ENCODE measurements at places on chromosomes 5 and 9.
A peak's percentile ranks its signal among the peaks of the same experiment; 100 is the strongest.

GRCh38 chr5:1788200-1788599 is 11.4 kb downstream of the MRPL36 start:
- no peak for DNase-seq

DNA sequence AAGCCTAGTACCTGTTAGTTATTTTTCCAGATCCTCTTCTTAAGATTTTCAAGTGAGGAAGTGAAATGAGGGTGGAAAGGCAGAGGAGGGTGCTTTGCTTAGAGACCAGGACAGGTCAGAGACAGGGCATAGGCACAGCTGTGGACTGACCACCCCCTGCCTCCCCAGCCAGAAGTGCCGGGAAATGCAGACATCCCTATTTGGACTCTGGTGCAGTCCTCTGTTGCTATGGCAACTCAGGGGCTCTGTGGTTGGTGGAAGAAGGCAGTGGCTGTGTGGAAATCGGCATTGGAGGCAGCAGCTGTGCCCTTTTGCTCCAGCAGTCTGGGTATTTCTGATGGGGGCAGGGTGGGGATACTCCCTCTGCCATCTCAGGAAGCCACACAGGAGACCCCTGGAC is 43.3 kb upstream of the NDFIP1 start:
- no peak for DNase-seq

DNA sequence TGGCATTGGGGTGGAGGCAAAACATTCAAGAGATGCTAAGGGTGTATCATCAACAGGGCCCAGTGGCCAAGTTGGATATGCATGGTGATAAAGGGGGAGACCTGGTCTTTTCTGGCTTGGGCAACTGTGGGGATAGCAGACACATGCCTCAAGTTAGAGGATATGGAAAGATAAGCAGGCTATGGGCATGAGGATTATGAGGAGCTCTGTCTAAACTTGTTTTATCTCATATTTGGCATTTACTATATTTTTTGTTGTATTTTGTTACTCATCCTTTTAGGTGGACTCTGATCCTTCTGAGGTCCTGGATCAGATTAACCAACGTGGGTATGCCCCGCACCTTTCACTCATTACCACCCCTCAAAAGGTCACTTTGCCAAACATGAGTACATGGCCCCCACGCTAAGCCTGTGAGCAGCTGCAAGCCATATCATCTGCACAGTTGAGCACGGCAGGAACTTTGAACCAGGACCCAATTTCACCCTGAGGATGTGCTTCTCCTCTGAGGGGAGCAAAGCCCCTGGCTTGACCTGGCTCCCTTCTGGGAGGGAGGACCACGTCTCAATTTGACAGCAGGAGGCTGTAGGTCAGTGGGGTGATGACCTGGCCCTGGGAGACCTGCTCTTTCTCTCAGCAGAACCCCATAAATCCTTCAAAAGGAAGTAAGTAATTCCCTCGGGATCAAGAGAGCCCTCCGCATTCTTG is 71.1 kb upstream of the CD180 start:
- DNase-seq = peak; percentile 20

- no peak for DNase-seq
These were observed 100.1 kb upstream of the TNFAIP8 start for GRCh38 chr5:119255571-119256356.

DNA sequence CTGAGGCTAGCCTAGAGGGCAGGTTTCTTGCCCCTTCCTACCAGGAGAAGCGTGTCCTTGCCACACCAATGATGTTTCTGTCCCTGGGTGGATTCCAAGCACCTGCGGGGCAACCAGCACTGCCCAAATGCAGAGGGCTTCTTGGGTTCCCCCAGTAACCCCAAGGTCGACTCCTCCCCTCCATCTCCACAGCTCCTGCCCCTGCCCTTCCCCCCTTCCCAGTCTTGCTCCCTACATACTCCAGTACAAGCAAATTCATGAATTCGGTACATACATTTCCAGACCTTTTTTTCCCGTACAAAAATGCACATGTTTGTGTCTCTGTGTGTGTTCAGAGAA is 12.8 kb upstream of the JADE2 start:
- DNase-seq = peak; percentile 28

GRCh38 chr5:59064293-59064692 is 481.4 kb downstream of the RAB3C start:
- no peak for DNase-seq

- DNase-seq = no peak
These were observed 49.2 kb downstream of the EBF1 start for GRCh38 chr5:159050316-159051143.

DNA sequence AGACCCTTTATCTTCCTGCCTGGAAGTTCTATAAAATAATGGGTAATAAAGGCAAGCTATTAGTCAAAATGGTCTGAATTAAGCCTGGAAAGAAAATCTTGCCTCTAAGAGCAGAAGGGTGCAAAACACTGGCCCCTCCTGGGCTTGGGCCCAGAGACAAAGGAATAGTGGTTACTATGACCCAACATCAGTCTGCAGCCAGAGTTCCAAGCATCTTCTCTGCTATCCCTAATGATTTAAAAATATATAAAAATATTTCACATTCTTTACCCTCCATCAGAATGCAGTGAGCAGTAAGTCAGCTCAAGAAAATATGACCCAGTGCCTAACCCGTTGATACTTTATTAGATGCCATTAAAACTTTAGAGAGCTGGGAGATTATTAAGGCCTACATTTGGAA is 14.7 kb downstream of the TNFAIP8 start:
- no peak for DNase-seq

DNA sequence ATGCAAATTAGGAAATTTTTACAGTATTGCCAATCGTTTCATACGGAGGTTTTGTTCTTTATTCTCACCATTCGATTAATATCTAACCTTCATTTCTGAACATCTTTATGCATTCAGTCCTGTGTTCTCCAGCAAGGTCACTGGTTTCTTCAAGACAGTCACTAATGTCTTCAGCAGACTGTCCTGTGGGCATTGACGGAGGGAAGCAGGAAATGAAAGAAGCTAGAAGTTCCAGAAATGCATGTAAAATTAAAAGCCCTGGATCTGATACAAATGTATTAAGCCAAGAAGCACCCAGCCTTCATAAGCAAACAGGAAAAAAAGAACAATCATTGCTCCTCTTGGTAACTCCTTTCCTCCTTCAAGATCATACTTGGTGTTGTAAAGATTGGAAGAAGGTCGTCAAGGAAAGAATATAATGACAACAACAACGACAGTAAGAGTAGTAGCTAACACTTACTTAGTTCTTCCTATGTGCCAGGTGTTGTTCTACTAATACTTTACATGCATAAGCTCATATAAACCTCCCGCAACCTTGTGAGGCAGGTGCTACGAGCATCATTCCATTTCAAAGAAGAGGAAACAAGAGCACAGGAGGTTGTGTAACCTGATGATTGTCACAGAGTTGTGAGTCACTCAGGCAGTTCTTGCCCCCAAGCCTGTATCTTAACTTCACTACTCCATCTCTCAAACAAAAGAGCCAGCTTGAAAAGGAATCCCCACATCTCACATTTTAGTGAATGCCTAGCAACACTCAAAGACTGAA is 59.9 kb upstream of the CER1 start:
- DNase-seq = no peak

- DNase-seq = no peak
These were observed 287.5 kb downstream of the KCTD16 start for GRCh38 chr5:144458216-144458615.

Data from body of pancreas (tissue), 4 donors.